ENCODE measurements at places on chromosomes 3 and 15. TPM values are rescaled to one million over a fixed set of nuclear protein-coding genes. Genes with fewer than 3 reads are reported as not detected.

DNA sequence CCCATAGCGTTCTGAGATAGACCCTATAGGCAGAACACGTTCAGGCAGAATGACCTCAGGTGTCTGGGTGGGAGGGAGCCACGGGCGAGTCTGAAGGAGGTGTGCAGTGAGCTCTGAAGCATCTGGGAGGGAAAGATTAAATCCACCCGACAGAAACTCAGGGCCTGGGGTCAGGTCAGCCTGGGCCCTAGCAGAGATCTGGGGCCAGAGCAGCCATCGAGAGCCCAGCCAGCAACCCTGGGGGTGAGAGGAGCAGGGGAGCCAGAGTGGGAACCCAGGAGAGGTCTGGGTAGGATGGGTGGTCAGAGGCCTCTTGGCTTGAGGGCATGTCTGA lies 22.1 kb downstream of the SNX33 start:
- DNase-seq, result no peak

DNA sequence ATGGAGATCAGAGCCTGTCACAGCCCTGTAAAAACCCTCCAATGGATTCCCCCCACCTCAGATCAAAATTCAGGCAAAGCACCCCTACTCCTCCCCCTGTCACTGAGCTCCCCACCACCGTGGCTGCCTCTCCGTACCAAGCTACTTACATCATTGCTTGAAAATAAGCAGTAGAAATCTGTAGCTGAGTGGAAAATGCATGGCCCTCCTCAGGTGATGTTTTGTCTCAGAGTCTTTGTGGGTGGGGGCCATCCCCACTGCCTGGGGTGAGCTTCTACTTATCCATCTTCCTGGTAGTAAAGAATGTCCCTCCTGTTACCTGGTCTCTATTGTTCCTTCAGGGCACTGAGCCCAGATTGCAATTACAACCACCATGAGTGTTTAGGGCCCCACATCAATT lies 34.5 kb downstream of the SLCO2A1 start:
- DNase-seq, result no peak

The NDUFB4 gene
- total RNA-seq, result 21.3 TPM

- DNase-seq, result no peak
Observed at GRCh38 chr3:9238721-9239295, 10.6 kb downstream of the SRGAP3 start.

The FGD5 gene
- total RNA-seq, result 196 TPM

The TBC1D23 gene
- 46.1 TPM for total RNA-seq

DNA sequence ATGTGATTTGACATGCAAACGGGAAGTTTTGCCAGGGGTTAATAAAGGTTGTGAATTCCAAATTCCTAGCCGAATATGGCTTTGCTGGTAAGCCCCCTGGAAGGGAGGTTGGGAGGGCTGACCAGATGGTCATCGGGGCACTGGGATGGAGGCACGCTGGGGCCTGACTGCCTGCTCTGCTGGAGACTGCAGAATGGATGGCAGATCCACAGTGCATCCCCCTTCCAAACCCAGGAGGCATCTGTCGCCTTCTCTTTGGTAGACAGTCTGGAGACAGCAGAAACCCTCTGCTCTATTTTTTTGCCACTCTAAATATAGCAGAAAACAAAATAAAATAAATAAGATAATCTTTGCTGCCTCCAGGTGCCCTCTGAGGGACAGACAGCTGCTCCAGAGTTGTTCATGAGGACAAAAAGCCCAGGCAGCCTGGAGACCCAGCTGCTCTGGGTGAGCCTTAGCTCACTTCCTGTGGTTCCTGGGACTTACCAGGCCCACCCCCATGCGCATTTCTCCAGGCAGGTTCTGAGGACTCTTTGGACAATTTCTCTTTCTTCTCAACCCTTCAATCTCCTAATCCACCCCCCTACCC lies 6.1 kb upstream of the SPTBN5 start:
- no peak for DNase-seq

GRCh38 chr3:94481226-94481898 lies 418.5 kb downstream of the NSUN3 start:
- no peak for DNase-seq

GRCh38 chr3:4852780-4853748 lies 126.2 kb upstream of the BHLHE40 start:
- DNase-seq, result peak; percentile 79

DNA sequence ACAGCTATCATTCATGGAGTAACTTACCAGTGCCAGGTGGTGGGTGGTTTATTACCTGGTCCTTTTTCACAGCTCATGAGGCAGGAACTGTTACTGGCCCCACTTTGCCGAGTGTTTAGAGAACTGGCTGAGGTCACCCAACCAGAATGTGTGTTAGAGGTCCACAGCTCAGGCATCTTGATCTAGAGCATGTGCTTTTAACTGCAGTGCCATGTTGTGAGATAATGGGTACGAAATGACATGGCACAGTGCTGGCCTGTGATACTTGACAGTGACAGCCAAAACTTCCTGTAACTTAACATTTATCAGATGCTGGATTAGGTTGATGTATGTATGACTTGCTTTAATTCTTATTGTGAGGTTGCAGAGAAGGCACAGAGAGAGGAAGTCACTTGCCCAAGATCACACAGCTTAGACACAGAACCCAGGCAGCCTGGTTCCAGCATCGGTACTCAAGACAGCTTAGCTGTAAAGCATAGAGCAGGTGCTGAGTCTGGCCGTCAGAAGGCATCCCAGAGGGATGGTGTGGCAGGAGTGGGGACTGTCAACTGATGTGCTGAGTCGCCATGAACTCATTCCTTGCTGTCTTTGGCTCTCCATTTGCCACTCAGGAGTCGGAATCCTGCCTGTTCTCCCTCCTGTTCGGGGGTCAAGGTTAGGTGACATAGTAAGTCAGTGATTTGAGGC lies 9.6 kb downstream of the MCM2 start:
- no peak for DNase-seq

GRCh38 chr3:95048564-95048963 lies 985.7 kb downstream of the NSUN3 start:
- DNase-seq, result no peak

The GOLGA8G gene
- total RNA-seq, result not detected

The UBAP1L gene
- total RNA-seq, result 2.7 TPM

Data from dermis blood vessel endothelial cell (primary cell).